CD14-positive monocyte (primary cell): ENCODE measurements at places on chromosomes 6 and 20.

DNA sequence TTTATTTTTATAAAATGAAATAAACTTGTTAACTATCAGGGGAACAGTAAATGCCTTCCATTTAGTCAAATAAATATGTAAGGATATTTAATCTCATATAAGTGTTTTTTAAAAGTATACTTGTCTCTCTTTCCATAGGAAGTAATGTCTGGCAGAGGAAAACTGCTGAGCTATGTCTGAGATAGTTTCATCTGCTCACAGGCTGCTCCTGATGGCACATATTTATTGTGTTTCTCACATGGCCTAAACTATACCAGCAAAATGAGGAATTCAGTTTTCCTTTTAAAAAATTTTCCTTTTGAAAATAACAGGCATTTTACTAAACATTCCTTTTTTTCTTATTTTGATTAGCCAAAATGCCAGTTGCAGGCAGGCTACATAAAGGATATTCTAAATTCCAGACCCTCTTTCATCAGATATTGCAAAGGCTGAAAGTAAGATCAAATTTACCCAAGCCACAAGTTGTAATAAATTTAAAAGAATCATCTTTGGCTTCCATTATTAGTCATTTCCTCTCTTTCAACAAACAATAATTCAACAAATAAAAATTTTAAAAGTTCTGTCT, 60.1 kb upstream of the RNF146 start:
- DNase-seq = no peak

- no peak for DNase-seq
These were observed 313.3 kb downstream of the RNGTT start for GRCh38 chr6:88650029-88650619.

DNA sequence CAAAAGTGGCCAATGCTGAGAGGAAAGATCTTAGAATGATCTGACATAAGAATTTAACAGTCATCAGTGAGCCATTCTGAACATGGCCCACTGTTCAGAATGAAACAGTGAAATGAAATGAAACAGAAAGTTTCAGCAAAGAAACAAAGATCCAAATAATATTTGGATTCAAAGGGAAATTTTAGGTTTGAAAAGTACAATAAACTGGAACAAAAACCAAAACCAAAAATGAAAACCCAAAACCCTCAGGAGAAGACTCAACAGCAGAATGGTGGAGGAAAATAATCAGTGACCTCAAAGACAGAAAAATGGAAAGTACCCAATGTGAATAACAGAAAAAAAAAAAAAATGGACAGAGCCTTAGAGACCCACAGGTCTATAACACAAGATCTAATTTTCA, 66.1 kb upstream of the EMILIN3 start:
- DNase-seq = no peak

- DNase-seq = no peak
These were observed 82.4 kb downstream of the PSMB1 start for GRCh38 chr6:170470734-170471133.

DNA sequence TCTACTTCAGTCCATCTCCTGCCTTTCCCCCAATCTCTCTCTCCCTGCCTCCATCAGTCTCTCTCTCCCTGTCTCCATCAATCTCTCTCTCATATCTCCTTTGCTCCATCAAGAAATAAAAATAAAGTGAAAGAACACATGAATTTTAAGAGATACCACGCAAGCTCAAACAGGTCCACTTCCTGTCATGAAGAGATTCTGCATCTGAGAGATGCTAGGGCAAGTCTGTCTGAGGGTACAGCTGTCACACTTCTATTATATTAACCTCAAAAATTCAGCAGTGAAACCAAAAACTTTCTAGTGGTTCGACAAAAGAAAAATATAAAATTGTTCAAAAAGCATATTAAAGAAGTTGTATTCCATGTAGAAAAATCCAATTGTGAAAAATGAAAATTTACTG, 296.8 kb upstream of the RSPO3 start:
- no peak for DNase-seq

GRCh38 chr20:51249781-51250180, 226.9 kb upstream of the KCNG1 start:
- no peak for DNase-seq

- no peak for DNase-seq
These were observed 115.2 kb upstream of the AKIRIN2 start for GRCh38 chr6:87817183-87817582.

- peak; percentile 40 for DNase-seq
These were observed 33.5 kb upstream of the MCM3 start for GRCh38 chr6:52317841-52318581.

DNA sequence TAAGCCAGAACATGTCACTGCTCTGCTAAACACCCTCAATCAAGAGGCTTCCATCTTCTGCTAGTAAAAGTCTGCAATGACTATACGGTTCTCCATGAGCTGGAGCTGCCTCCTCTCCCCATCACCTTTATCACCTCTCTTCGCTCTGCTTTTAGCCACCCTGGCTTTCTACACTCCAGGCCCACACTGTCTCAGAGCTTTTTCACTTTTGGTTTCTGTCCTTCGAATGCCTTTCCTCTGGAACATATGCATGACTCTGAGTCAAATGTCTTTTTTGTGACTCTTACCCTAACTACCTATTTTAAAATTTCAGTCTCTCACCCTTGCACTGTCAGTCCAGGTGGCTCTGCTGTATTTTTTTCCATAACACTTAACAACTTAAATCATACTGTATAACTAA, 525.4 kb upstream of the RNF217 start:
- DNase-seq = no peak

- DNase-seq = no peak
These were observed 7.8 kb downstream of the RAMACL start for GRCh38 chr6:166578536-166579236.

DNA sequence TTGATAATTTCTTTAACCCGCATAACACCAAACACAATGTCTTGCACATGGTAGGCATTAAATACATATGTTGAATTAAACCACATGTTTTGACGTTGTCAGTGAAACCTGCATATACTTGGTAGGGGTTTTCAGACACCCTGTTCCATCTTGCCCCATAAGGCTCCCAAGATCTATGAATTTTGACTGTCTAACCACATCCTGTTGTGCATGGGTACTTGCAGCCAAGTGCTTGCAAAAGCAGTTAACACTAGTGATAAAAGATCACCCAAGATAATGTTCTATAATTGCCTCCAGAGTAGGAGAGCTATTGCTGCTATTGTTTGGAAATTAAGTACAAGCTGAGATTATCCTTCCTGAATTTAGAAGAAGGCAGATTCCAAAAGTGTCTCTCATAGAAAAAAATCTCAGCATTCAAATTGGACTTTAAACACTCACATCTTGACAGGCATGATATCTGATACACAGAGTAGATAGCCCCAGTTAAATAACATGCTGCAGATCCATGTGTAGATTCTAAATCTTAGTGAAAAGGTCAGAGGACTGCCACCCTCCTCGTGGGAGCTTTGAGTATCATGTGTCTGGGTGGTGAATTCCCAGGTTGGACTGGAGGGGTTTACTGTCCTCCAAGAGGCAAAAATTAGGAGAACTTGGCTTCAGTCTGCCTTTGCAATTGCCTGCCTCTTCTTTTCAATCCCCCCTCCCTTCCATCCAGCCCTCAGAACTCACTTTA, 25.8 kb upstream of the CCN6 start:
- no peak for DNase-seq

DNA sequence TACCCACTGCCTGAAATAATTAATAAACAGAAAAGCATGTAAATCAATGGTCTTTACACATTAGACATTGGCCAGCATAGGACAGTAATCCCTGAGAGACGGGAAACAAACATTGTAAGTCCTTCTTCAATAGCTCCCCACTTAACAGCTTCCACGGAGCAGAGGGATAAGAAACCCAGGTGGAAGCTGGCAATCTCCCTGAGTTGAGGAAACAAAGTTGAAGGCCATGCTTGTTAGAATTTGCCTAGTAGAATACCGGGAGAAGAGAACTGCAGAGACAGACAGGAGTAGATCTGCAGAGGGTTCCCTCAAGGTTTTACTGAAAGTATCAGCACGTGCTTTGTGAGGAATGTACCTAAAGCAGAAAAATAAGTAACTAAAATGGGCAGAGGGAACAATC, 33.9 kb downstream of the REV3L start:
- DNase-seq = no peak

DNA sequence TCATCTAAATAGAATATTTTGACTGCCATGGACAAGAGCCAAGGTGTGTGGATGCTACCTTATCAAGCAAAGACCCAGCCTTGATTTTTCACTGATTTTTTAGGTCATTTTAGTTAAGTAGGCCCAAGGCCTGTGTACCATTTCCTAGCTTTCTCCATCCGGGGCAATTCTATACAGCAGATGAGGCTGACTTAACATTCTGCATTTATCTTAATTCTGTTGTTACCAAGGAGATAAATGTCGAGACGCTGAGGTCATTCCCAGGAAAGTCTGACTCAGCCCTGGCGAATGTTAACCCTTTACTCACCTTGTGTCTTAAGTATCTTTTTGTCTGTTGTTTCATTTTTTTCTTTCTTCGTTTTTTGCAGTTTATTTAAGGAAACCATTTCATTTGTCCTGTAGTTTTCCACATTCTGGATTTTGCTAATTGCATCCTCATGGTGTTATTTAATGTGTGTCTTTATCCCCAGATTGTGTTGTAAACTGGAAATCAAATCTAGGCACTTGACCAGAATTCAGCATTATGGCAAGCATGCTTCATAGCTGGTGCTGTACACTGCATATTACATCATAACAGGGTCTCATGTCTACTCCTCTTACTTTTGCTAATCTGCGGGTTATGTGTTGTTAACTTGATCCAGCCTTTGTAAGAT, 277.0 kb downstream of the CDKAL1 start:
- DNase-seq = no peak

- DNase-seq = no peak
These were observed 193.8 kb downstream of the FARS2 start for GRCh38 chr6:5455142-5455541.

DNA sequence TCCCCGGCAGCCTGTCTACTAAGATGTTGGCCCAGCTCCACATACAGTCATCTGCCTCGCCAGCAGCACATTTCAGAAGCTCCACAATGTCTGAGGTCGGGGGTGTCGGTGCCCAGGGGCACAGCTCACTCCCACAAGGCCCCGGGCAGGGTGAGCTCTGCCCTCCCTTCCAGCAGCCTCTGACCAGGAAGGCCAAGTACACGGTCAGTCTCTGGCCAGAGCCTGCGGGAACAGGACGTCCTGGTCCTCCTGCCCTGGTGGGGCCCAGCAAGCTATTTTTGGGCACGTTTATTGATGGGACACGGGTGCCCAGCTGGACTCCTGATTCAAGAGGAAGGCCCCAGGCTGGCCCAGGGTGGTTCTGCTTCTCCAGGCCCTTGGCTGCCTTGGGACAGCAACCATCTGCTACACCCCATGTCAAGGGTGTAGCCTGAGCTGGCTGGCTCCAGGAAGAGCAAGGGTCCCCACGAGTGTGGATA, 114.9 kb upstream of the PTPN1 start:
- DNase-seq = no peak

GRCh38 chr6:43976706-43977403, 150.4 kb downstream of the MRPL14 start:
- DNase-seq = no peak

- DNase-seq = no peak
These were observed 38.8 kb downstream of the ADNP start for GRCh38 chr20:50892394-50892793.

DNA sequence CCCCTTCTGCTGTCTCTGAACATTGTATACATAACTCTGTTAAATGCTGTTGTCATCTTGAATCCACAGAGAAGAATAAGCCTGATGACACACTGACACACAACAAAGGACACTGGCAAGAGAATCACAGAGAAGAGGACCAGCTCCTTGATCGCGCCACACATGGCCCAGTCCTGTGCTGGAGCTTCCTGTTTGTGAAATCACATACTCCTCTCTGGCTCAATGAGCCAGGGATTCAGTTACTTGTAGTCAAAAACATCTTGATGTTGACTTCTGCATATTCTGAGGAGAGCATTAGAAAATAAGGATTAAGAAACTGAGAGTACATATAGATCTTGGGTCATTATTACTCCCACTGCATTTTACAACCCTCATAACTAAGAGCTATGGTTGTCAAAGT, 100.1 kb downstream of the EPB41L2 start:
- DNase-seq = no peak

GRCh38 chr6:43089467-43089866, 13.4 kb downstream of the PTK7 start:
- DNase-seq = no peak

GRCh38 chr20:44399446-44399845, 43.9 kb downstream of the HNF4A start:
- DNase-seq = no peak

DNA sequence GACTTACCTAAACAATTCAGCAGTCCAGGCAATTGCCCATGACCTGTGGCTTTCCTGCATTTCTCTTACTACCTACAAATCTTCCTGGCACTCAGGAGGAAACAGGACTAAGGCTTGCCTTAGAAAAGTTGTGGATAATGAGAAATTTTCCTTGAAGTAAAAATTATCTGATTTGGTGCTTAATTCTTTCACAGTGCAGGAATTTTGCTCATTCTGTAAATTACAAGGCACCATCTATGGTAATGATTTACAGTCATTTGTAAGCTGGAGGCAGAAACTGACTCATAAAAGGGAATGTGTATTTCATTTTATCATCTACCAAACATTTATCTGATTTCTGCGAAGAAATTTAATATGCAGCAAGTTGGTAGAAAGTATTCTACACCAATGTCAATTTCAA, 211.5 kb upstream of the FKBP1C start:
- no peak for DNase-seq

- DNase-seq = no peak
These were observed 26.4 kb downstream of the FRK start for GRCh38 chr6:116034327-116034726.

- DNase-seq = no peak
These were observed 11.9 kb upstream of the PLAGL1 start for GRCh38 chr6:144019929-144020328.

- no peak for DNase-seq
These were observed 82.2 kb downstream of the ZDHHC14 start for GRCh38 chr6:157462956-157463742.

DNA sequence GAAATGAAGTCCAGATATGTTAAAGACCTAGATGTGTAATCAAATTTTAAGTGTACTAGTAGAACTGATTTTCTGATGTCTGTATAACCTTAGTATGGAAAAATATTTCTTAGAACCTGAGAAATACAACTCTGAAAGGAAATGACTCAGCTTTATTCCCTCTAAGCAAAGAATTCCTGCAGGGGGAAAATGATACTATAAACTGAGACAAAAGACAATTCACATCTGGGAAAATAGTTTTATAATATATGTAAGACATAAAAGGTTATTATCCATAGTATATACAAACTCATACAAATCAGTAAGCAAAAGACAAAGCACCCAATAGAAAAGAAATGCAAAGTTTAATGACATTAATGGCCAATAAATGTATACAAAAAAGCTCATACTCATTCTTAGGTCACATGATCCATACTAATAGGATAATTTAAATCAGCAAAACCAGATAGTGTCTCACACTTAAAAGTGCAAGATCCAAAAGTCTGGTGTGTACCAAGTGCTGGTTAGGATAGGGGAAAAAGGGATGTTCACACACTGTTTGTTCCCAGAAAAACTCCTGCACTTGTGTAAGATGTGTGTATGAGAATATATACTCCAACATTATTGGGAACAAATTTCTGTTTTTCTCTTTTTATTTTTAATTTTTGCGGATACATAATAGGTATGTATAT, 22.6 kb downstream of the RNF217 start:
- no peak for DNase-seq
